ENCODE measurements at places on chromosomes 3 and 15.

- DNase-seq: no peak
These were observed 910.2 kb downstream of the TUSC7 start for GRCh38 chr3:117619805-117620204.

DNA sequence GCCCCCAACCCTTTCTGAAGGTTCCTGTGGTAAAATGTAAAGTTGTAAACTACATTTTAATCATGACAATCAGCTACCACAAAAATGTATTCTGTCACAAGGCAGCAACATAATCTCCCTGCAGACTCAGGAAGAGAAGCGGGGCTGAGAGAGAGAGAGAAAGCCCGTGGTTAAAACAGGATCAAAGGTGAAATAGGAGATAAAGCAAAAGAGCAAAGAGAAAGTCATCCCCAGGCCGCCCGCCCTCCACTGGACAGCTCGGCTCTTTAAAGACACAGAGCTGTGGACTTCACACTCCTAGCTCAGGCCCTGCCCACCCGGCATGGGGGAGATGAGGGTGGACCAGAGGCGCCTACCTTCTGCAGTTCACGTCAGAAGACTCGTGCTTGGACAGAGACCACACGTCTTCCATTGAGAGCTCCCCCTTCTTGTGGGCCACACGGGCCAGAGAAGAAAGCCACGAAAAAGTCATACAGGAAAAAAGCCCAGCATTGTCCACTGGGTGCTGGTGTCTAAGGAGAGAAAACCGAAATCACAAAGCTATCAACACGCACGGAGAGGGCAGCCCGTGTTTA lies 29.4 kb downstream of the ABCC5 start:
- DNase-seq: no peak

- no peak for DNase-seq
These were observed 6.4 kb downstream of the ROBO1 start for GRCh38 chr3:79761441-79761840.

DNA sequence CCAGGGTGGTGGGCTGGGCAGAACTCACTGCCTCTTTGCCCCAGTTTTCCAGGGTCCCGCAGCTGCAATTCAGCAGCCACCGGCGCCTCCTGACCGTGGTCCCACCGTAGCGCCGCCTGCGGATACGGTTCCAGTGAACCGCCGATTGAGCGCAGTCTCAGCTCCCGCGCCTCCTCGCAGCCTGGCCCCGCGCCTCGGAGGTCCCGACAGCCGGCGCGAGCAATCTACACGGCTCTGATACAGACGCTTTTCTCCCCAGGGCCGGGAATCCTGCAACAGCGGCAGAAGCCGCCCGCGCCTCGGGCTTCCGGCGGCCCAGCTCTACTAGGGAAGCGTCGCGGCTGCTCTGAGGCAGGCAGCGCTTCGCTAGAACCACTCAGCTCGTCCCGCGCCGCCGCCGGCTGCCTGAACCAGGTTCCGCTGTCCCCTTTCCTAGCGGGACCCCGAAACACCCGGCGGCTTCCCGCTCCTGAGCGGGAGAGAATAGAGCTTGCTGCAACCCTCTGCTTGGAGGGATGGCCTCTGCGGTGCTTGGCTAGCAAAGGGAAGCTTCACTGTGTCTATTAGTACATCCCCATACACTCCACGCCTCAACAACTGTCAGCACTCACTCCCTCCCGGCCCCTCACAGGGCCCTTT lies 3.1 kb downstream of the FOXL2NB start:
- DNase-seq: no peak

- DNase-seq: no peak
These were observed 329.3 kb upstream of the THBS1 start for GRCh38 chr15:39251413-39252133.

DNA sequence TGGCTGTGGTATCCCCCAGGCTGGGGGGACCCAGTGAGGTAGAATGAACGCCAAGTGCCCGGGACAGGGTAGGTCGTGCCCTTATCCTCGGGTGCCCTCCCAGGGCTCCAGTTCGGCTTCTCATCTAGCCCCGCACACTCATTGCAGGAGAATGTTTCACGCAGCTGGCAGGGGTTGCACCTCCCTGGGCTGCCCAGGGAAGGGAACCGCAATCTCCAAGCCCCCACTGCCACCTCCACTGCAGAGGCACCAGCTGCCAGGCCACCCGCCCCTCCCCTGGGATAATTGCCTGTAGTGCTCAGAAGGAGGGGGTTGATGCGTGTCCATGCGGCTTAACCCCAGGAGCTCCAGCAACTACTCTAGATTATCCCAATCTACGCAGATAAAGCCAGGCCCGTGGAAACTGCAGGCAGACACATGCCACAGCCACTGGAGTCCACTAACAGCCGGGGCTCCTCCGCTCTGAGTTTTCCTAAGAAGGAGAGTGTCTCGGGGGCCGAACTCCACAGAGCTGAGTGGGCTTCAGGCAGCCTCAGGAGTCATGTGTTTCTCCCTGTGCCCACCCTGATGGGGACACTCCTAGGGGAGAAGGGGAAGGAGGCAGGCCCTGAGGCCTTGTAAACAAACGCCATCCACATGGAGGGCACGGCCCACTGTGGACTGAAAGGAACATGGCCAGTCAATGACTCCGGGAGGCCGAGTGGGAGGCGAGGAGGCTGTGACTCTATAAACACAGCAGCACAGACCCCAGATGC lies 137.2 kb upstream of the IQSEC1 start:
- no peak for DNase-seq

DNA sequence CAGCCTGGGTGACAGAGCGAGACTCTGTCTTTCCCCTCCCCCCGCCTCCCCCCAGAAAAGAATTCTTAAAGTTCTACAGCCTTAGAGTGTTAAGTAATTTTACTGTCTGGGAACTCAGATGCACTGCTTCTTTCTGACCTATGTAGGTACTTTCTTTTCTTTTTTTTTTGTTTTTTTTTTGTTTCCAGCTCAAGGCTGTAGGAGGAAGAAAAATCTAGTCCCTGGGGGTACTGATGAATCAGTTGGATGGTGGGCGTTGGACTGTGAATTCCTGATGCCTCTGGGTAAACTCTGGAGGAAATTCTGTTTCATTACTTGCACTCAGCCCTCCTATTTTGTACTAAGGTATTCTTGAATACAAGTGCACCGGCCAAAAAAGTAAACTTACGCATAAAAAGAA lies 10.8 kb downstream of the GHRL start:
- no peak for DNase-seq

DNA sequence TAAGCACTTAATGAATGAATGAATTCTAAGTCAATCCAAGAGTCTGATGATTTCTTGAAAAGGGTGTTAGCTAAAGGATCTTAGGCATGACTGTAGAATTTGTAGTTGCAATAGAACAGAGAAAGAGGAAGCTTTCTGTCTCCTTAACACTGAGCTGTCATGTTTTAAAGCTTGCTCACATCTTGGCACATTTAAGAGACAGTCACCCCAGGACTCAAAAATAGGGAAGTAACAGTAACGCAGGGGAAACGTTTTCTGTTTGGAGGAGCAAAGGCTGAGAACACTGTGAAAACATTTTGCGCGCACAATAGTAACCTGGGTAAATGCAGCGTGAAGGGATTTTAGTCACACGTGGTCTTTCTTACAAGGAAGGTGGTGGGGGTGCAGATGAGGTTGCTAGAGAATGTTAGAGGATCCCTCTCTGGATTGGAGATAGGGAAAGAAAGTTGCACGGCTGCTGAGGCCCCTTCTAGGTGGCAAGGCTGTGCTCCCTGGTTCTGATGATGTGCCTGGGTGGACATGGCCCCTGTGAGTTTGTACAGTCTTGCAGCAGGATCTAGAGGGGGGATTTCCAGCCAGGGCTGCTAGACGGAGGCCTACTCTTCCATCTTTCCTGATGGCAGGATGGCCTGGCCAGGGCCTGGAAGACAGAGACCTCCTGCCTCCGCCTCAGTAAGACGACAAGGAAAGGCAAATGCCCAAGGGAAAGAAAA lies 12.0 kb downstream of the STARD5 start:
- no peak for DNase-seq

GRCh38 chr3:10996345-10997013 lies 3.9 kb downstream of the SLC6A1 start:
- no peak for DNase-seq

- no peak for DNase-seq
These were observed 58.4 kb downstream of the RBMS3 start for GRCh38 chr3:29339016-29339833.

- no peak for DNase-seq
These were observed 795.6 kb upstream of the CFAP20DC start for GRCh38 chr3:59845386-59845785.

- no peak for DNase-seq
These were observed 48.9 kb upstream of the SLC7A14 start for GRCh38 chr3:170634663-170635384.

DNA sequence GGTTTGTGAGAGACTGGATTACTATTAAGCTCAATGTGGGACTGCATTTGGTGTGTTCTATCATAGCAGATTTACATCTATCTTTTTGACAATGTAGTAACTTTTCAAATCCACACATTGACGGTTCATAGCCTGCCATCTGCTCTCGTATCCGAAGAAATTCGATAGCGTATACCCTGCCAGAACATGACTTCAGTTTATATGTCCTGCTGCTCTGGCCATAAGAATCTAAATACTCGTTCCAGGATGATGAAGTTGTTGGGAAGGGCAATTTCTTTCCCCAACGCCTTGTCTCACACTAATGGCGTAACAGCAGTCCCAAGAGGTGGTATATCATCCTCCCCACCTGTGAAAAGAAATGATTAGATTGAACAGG lies 180.0 kb downstream of the LSAMP start:
- DNase-seq: no peak

DNA sequence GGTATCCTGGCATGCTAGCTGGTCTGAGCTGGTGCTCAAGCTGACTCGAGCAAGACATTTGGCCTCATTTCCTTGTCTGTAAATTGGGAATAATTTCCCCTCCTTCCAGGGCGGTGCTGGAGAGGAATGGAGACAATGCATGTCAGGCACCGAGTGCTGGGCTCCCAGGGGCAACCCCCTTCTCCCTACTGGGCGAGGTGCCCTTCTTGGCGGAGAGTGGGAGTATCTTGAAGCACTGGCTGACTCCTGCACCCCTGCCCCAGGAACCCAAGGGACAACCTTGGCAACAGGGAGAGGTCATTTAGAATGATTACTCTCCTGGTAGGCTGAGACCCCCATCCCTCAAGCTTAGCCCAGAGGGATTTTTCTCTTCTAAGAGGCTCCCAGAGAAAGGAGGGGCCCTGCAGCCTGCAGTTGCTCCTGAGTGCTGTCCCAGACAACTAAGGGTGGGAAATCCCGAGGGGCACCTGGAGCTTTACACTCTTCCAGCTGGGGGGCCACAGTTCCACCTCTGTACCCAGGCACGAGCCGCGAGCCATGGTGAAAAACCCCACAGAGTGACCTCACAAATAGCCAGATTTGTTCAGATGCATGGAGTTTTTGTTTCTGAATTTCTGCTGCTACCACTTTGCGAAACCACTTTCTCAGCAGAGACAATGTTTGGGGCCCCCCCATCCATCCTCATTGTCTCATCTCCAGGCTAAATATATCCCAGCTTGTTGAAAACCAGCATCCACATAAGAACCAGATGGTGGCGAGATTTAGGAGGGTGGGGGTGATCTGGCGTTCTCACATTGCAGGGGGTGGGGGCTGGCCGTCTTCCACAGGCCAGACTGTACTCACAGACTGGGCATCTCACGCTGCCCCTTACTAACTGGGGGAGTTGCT lies 44.8 kb downstream of the ABTB1 start:
- DNase-seq: no peak

DNA sequence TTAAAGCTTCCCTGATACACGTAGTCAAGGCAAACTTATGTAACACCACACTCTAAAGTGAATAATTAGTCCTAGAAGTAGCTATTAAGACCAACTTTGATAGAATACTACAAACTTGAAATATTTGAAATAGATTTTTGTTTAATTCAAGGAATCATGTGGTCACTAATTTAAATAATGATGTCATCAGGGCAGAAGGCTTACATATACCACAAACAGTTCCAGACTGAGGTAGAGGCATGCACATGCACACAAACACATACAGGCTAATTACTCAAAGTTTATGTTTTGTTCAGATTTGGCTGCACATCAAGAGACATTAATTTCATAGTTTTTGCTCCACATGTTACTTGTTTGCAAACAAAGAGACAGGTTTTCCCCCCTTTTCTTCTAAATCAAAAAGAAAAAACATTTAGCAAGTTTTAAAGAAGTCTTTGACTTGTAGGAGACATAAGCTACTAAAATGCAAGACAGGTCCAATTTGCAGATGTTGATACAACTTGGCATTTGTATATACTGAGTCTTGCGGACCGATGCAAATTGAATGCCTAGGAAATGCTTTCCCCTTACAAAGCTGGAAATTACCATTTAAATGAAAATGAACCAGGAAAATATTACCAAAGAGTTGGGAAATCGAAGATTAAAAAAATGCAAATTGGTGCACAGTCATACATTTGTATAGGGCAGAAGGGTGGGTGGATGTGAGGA lies 594.8 kb downstream of the MAGI1 start:
- DNase-seq: no peak

- DNase-seq: no peak
These were observed 838.5 kb downstream of the TUSC7 start for GRCh38 chr3:117547956-117548550.

- no peak for DNase-seq
These were observed 37.6 kb downstream of the PIAS1 start for GRCh38 chr15:68091743-68092142.

GRCh38 chr15:44734839-44735481 lies 1.4 kb upstream of the TRIM69 start:
- DNase-seq: no peak

DNA sequence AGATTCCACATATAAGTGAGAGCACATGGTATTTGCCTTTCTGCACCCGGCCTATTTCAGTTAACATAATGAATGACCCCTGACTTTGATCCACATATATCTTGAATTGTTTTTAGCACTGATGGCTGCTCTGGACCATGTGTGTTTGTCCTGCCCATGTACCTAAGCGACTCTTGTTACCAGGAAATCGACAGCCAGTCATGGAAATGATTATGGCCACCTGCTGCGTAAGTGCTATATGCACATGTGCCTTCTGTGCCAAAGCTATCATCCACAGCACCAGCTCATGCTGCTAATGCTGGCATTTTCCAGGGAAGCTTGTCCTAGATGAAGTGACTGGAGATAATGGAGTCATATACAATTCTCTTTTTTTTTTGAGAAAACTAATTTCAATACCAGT lies 103.7 kb downstream of the PEX5L start:
- DNase-seq: no peak

DNA sequence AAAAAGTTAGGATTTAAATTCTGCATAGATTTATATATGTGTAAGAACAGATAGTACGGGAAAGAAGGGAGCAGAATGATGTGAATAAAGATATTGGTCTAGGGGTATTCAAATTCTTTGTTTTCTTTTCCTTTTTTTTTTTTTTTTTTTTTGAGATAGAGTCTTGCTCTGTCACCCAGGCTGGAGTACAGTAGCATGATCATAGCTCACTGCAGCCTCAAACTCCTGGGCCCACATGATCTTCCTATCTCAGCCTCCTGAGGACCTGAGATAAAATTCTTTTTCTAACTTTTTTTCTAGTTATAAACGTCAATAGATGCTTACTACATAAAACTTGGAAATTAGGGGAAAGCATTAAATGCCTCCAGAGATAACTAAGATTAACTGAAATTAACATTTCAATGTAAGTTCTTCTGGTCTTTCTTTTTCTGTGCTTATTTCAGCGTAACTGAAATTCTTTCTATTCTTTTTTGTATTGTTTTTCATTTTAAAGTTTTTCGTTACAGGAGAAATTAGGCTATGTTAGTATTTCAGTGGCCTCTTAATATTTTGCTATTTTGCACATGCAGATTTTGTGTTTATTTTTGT lies 29.2 kb downstream of the UBE2Q2 start:
- no peak for DNase-seq

GRCh38 chr3:120855665-120856437 lies 52.2 kb upstream of the STXBP5L start:
- DNase-seq: no peak

GRCh38 chr15:29784413-29784812 lies 37.9 kb downstream of the TJP1 start:
- DNase-seq: no peak
